Stimulated activated CD4-positive, alpha-beta T cell treated with anti-CD3 and anti-CD28 coated beads, Interleukin-15, amount 100 ng/mL, for 48 hours (primary cell): ENCODE measurements at places on chromosomes 1 and 21.

- DNase-seq, result no peak
Observed at GRCh38 chr1:12405325-12406210, 175.7 kb downstream of the VPS13D start.

GRCh38 chr1:244860914-244861610 is 3.3 kb downstream of the HNRNPU start:
- no peak for DNase-seq

- no peak for DNase-seq
Observed at GRCh38 chr1:33465316-33465715, 7.1 kb upstream of the ZSCAN20 start.

DNA sequence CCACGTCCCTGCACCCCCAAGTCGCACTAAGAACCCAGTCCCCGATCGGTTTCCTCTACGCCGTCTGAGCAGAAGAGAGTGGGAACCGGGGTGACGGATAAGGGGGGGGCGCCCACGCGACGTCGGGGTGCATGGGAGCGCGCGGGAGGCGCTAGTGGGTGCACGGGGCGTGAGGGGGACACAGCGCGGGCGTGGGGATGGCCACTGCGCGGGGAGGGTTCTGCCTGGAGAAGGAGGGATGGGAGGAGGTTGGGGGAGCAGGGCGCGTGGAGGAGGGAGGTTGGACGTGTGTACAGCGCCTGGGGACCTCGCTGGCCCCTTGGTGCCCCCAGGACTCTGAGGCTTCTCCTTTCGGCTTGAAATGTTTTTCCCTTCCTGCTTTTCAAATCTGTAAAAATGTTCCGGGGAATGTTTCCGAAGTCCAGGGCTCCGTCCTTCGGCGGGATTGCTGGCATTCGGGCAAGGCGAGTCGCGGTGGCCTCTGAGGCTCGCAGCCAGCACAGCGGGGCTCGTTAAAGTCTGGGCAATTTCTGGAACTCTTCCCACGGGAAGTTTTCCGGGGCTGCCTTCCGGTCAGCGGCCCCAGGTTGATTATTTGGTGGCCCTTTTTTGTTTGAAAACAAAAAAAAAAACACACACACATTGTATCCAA is 13.1 kb downstream of the RNF220 start:
- DNase-seq, result no peak

DNA sequence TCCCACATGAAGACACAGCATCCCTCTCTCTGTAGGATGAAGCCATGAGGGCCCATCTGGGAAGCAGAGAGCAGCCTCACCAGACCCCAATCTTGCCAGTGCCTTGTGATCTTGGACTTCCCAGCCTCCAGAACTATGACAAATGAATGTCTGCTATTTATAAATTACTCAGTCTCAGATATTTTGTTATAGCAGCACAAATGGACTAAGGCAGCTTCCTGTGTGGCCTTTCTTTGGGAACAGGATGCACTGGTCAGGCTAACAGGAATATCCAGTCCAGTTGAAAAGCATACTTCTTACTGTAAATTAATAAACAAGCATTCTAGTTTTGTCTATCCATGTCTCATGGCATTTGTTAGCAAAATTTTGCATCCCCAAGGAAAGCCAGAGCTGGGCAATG is 134.1 kb upstream of the ETV3 start:
- no peak for DNase-seq

DNA sequence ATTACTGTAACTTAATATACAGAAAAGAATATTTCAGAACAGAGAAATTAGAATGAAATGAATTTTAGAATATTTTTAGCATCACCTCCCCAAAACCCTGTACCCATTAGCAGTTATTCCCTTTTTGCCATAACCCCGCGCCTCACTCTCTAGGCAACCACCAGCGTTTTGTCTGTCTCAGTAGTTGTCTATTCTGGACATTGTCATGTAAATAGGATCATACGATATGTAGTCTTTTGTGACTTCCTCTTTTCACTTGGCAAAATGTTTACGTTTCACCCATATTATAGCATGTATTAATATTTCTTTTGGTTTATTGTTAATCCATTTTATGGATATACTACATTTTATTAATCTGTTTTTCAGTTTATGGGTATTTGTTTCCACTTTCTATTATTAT is 24.9 kb downstream of the SOAT1 start:
- DNase-seq, result no peak
